ENCODE measurements at places on chromosomes 6 and 20. TPM values are rescaled to one million over a fixed set of nuclear protein-coding genes. Genes with fewer than 3 reads are reported as not detected.

The SMOC2 gene
- total RNA-seq, result 4.8 TPM

The LY6G6C gene
- 1.4 TPM for total RNA-seq

The CENPQ gene
- 5.9 TPM for total RNA-seq

The TPBG gene
- 35.2 TPM for total RNA-seq

The CTCFL gene
- 0.33 TPM for total RNA-seq

The FAM110A gene
- 11.1 TPM for total RNA-seq

The BPIFB2 gene
- not detected for total RNA-seq

The WFDC5 gene
- total RNA-seq, result not detected

The CLDN20 gene
- not detected for total RNA-seq

The PHACTR3 gene
- 0.16 TPM for total RNA-seq

The TREML2 gene
- not detected for total RNA-seq

The VNN1 gene
- total RNA-seq, result not detected

The RGS17 gene
- total RNA-seq, result 1.1 TPM

The GHRH gene
- total RNA-seq, result not detected

The BTN1A1 gene
- 0.11 TPM for total RNA-seq

The KCNK17 gene
- total RNA-seq, result not detected

The PRKN gene
- 6.8 TPM for total RNA-seq

The NHSL1 gene
- 73.6 TPM for total RNA-seq

The ANGPT4 gene
- 0.35 TPM for total RNA-seq

The SRMS gene
- not detected for total RNA-seq

Measured in mesothelial cell of epicardium (in vitro differentiated cells).